ENCODE measurements at places on chromosomes 3 and 15.

DNA sequence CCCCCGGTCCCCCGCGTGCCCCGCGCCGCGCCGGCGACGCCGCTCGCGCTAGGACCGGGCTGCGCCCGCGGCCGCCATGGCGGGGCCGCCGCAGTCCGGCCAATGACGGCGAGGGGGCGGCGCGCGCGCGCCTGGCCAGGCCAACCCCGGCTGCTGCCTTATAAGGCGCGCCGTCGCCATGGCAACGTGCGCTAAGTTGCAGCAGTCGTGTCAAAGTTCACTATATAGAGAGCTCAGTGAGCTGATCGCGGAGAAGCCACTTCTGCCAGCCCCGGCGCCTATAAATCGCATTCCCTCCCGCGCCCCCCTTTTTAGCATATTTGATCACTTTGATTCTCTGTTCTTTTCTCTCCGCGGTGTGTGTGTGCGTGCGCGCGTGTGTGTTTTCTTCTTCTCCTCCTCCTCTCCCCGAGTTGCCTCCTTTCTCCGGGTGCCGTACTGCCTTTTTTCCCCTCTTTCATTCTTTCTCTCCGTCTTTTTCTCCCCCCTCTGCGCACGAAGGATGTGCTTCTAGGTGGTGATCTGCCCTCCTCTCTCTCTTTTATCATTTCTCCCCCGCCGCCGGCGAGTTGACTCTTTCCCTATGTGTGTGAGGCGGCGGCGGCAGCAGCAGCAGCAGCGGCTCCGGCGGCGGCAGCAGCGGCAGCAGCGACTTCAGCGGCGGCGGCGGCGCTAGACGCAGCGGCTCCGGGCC lies at the start of gene NR2F2:
TSS of gene NR2F2 (plus strand) at position 251 of the 694 bp plus-strand sequence. CDS start 1,406 bp downstream, outside the sequence.
- DNase-seq: no peak

DNA sequence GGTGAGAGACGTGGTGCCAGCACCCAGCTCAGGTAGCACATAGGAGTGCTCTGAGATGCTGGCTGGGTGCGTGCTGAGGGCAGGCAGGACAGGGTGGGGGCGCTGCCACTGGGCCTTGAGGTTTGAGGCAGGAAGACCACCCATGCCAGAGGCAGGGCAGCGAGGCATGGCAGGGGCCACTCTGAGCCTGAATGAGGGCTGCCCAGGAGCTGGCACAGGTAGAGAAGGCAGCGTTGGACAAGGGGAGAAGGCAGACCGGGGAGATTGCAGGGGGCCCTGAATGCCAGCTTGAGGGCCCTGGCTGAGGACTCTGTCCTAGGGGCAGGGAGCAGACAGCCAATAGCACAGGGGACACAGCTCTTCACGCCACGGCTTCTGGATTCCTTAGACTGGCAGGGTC lies 50.2 kb downstream of the ADAMTS7 start:
- no peak for DNase-seq

DNA sequence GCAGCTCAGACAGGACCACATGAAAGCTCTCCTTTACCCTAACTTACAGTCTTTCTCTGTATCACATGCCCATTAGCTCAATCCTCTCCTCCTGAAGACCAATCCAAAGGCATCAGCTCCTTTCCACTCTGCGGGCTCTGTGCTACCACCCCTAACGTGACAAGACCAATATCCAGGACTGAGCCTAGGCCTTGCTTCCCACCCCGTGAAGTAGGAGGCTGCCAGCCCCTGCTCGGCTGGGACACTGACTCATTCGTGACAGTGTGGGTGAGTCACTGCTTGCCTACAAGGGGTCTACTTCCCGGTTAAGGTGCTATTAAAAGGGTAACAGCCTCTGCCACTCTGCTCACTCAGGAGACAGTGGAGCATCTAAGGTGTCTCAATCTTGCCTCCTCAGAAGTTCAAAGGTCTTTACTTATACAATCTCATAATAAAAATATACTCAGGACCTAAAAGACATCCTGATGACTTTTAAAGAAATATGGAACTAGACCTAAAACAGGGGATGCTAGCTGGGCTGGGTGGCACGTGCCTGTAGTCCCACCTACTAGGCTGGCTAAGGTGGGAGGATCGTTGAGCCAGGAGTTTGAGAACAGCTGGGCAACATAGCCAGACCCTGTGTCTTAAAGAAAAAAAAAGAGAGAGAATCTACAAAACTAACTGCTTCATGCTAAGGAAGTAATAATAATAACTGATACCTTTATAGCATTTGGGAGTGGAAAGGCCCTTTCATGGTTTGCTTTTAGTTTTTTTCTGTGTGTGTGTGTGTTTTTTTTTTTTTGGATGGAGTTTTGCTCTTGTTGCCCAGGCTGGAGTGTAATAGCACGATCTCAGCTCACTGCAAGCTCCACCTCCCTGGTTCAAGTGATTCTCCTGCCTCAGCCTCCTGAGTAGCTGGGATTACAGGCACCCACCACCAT lies 55.0 kb downstream of the TMEM44 start:
- DNase-seq: no peak

DNA sequence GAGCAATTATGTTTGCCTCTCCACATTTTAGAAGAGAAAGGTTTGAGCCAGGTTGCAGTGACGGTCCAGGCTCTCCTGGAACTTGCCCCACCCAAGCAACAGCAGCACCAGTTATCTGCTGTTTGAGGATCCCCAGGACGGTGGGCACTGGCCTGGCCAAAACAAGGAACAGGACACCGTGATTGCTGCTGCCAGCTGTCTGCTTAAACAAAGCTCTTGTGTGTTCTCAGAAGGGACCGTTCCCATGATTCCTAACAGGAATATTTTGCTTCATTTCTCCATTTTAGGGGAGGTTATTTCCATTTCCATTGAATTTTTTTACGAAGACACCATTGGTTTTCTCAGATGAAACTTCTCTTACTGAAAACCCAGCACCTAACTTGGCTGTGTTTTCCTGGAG lies 66.4 kb upstream of the RPL35A start:
- DNase-seq: no peak

- no peak for DNase-seq
Measured at GRCh38 chr3:115445559-115445958, 177.8 kb upstream of the GAP43 start.

GRCh38 chr3:142931222-142931621 lies 32.3 kb downstream of the PAQR9 start:
- no peak for DNase-seq

DNA sequence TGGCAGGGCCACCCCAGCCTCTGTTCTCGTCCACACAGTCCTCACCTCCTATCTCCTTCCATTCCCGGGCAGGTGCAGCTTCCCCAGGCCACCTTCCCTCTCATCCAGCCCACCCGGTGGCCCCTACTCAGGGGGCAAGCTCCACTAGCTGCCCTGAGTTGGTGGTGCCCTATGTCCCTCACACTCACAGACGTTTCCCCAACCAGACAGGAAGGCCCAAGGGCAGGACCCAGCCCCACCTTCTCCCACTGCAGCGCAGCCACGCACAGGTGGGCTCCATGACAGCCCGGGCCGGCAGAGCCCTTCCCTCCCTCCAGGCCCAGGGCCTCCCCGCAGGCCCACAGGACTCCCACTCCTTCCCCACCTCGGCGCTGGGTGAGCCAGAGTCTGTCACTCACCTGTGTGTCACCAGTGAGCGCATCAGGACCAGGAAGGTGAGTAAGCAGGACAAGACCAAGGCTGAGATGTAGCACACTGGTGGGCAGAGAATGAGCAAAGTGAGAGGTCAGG lies 11.1 kb downstream of the ISLR start:
- no peak for DNase-seq

GRCh38 chr15:69673291-69673881 lies 220.8 kb downstream of the RPLP1 start:
- no peak for DNase-seq

DNA sequence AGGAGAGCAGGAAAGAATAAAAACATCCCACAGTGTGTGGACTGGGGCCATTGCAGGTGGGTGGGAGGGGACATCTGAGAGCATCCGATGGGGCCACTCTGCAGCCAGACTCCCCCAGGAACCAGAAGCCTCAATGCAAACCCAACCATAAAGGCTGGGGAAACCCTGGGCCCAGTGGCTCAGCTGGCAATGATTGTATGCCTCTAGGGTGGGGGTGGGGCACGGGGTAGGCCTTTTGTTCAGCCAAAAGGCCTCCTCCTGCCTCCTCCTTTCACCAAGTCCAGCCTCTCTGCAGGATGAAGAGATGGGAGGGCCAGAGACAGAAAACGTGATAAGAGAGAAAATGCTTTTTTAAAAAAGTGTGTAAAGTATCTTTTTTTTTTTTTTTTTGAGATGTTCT lies 45.5 kb upstream of the HERC1 start:
- DNase-seq: no peak

- DNase-seq: no peak
Measured at GRCh38 chr3:12484983-12485327, 675 bp downstream of the TSEN2 start.

- no peak for DNase-seq
Measured at GRCh38 chr3:69530554-69530953, 144.7 kb upstream of the FRMD4B start.
